Activated CD4-positive, alpha-beta T cell treated with anti-CD3 and anti-CD28 coated beads for 48 hours (primary cell): ENCODE measurements at places on chromosomes 3 and 15.

- DNase-seq: no peak
Observed at GRCh38 chr3:98711426-98711825, 51.7 kb upstream of the ST3GAL6 start.

GRCh38 chr15:62637574-62637897 lies 405.0 kb upstream of the TPM1 start:
- no peak for DNase-seq

GRCh38 chr3:111473550-111473949 lies 68.4 kb upstream of the CD96 start:
- peak; percentile 19 for DNase-seq

- peak; percentile 36 for DNase-seq
Observed at GRCh38 chr3:29280404-29281093, at the start of gene RBMS3. Gene RBMS3 (plus strand): TSS chr3:29281071.

GRCh38 chr15:55873024-55873720 lies 120.2 kb downstream of the NEDD4 start:
- no peak for DNase-seq

DNA sequence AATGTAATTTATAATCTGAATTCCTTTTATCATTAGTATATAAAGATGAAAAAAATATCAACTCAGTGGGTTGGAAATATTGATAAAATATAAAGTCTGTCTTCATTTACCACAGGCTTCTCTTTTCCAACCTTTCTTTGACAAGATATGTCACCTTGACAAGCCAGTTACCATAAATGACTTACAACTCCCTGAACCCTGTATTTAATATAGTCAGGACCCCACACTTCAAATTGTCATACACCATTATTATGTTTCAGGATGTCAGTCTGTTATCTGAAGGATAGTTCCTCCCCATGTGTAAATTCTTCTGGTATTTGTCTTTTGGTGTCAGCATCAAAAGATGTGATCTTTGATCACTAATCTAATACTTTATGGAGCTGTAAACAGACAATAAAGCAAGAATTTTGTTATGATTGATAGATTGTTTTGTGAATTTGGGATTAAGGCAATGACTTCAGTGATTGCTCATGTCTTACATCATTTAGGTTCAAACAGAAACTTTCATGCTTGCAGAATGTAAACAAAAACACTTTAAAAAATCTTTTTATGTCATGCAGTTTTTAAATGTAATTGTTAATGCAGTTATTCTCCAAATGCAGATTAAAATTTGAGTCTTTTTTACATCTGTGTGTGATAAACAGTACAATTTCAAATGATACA lies 503.5 kb upstream of the BCHE start:
- DNase-seq: no peak

- DNase-seq: peak; percentile 30
Observed at GRCh38 chr3:9398700-9399336, 1.4 kb downstream of the SETD5 start.

- DNase-seq: no peak
Observed at GRCh38 chr3:38840987-38841386, 25.0 kb upstream of the SCN10A start.

DNA sequence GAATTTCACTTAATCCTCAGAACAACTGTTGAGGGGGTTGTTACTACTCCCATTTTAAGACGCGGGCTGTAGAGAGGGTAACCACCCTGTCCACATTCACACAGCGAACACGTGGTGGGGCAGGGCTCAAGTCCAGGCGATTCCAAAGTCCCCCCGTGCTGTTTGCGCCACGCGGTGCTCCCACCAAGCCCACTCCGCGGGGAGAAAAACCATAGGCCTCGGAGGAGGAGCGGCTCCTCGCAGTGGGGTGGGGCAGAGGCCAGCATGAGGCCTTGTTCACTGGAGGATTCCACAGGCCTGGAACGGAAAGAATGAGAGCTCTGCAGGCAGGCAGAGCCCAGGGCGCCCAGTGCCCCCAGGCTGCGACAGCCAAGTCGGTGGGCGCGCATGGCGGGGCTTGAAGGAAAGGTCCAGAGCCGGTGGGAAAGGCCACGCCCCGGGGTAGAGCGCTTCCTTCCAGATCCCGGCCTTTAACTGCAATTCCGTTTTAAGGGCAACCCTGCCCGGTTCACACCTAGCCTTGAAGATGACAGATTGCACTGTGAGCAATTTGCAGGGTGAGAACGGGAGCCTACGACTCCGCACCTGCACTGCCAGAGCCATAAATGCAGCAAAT lies 161.8 kb upstream of the TBL1XR1 start:
- DNase-seq: peak; percentile 59

GRCh38 chr3:121269389-121269788 lies 276.4 kb downstream of the POLQ start:
- no peak for DNase-seq

DNA sequence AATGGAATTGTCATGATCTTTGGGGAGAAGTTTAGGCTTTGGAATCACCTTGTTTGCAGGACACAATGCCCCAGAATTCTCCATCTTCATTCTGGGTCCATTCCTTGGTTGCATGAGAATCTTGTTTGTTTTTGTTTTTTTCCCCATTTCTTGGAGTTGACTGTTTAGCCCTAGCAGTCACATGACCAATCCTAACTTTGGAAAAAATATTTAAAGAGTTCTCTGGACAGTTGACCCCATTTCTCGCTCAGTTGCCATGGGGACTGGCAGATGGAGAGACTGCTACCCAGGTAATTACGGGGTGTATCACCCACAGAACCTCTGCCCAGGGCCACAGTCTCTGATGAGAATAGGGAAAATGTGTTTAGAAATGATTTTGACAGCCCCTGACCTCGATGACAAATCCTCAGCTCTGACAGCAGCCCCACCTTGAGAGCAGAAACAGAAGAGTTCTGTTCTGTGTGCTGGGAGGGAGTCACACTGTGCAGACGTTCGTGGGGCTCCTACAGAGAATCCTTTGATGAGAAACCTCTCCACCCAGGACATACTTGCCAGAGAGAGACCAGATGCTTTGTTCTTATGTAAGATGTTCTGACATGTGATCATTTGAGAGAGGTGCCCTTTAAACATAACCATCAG lies 57.7 kb downstream of the IL16 start:
- no peak for DNase-seq

GRCh38 chr3:57962448-57962834 lies 45.8 kb upstream of the FLNB start:
- no peak for DNase-seq

- DNase-seq: peak; percentile 91
Observed at GRCh38 chr3:72100601-72101187, 315.7 kb upstream of the PROK2 start.

- no peak for DNase-seq
Observed at GRCh38 chr15:90871139-90871715, 2.8 kb downstream of the FURIN start.

DNA sequence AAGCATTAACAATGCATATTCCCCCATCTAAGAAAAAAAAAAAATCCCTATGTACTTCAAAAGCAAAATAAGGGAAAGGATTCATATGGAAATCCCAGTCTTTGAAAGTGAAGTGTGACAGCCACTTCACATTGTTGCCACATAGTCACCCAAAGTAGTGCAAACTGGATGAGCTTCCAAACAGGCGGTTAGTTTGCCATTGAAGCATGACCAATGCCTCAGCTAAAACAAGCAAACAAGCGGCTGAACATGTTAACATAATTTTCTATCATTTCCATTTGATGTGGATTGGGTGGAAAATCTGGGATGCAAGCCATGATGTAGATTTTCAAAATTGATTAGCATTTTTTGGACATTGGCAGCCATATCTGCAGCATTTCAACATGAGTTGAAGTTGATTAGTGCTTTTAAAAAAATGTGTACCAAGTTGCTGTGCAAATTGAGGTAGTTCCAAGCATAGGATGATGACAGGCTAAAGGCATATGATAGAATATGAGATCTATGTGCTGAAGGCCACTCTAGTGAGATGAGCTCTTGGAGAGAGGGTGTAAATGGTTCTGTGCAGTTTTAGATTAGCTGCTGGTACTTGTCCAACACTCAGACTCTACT lies 405.2 kb downstream of the NR2F2 start:
- DNase-seq: no peak

- no peak for DNase-seq
Observed at GRCh38 chr3:182105875-182106274, 394.1 kb downstream of the SOX2 start.

GRCh38 chr3:167780214-167780883 lies 44.8 kb downstream of the SERPINI1 start:
- DNase-seq: no peak

DNA sequence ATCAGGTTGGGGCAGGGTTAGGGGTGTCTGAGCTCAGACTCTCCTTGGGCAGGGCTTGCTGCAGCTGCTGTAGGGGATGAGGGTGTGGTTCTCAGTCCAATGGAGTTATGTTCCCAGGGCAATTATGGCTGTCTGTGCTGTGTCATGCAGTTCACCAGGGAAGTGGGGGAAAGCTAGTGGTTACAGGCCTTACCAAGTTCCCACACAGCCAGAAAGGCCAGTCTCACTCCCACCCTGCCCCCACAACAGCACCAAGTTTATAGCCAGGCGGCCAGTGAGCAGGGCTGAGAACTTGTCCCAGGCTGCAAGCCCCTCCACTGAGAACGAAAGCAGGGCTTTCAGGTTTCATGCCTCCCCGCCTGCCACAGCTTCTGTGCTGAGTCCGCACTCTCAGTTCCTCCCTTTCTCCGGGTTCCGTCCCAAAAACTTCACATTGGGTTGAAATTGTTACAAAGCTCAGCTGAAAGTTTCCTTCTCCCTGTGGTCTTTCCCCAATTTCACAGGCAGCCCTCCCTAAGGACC lies 19.6 kb upstream of the CPOX start:
- DNase-seq: no peak

- no peak for DNase-seq
Observed at GRCh38 chr15:91409387-91409786, 309.3 kb downstream of the SV2B start.

- no peak for DNase-seq
Observed at GRCh38 chr15:65333856-65334255, 29.4 kb downstream of the RNU5B-1 start.

- DNase-seq: no peak
Observed at GRCh38 chr3:76514836-76515235, 525.1 kb upstream of the ROBO2 start.

GRCh38 chr3:64148955-64149653 lies 76.2 kb downstream of the PRICKLE2 start:
- DNase-seq: no peak

- no peak for DNase-seq
Observed at GRCh38 chr15:62046078-62046743, 14.0 kb downstream of the VPS13C start.
